Lung (tissue), 17 donors: ENCODE measurements at places on chromosomes 7 and 10. TPM values are rescaled to one million over a fixed set of nuclear protein-coding genes. Genes with fewer than 3 reads are reported as not detected.

The DLX5 gene
- polyA plus RNA-seq = not detected

The DHX32 gene
- polyA plus RNA-seq = 19.7 TPM

The LRRC17 gene
- 0.63 TPM for polyA plus RNA-seq

The TCF7L2 gene
- 9.1 TPM for polyA plus RNA-seq

The SH2D4B gene
- 0.23 TPM for polyA plus RNA-seq

The TLX1 gene
- not detected for polyA plus RNA-seq

The FAM107B gene
- polyA plus RNA-seq = 57.1 TPM

The IFIT2 gene
- polyA plus RNA-seq = 8.1 TPM

The GNG11 gene
- polyA plus RNA-seq = 21.9 TPM

The NFE2L3 gene
- 3.6 TPM for polyA plus RNA-seq
